ENCODE measurements at places on chromosomes 6 and 20.
A peak's percentile ranks its signal among the peaks of the same experiment; 100 is the strongest.

- no peak for DNase-seq
Observed at GRCh38 chr6:155247618-155248007, 16.2 kb upstream of the CLDN20 start.

DNA sequence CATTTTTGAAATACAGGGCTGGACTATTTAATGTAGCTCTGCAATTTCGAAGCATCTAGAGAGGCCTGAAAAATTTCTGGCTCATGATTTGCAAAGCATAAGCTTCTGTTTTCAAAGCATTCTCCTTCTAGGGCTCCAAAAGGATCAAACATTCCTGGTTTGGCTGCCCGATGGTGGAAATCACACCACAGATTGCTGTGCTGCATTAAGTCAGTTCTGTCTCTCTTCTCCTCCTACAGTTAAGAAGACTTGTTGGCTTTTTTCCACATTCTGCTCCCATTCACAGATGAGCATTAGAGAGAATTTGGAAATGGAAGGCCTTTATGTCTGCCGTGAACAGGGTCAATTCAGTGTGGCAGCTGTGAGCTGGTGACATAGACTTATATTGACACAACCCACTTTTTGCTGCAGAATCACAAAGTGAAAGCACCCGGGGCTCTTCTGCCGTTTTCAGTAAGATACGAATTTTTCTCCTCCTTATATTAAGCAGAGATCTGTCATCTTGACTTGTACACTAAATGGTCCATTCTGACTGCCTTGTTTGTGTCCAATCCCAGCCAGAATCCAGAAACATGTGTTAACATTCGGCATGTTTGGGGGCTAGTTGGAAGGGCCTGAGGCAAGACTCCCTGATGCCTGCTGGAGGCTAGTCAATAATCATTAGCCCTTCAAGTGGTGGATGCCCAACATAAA is 330.8 kb upstream of the DEFB112 start:
- DNase-seq, result no peak

DNA sequence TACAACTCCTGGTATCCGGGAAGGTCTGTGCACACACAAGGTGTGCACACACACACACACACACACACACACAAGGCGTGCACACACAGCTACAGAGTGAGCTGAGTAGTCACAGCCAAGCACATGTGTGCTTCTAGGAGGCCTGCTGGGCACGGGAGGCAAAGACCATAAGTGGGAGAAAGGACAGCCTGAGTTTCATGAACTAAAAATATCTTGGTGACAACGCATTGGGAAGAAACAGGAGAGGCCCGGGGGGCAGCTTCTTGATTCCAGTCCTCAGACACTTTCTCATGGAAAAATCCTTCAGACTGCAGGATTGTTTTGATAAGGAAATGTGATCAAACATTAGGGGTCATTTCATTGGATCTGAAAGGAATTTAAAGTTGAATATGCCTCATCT is 2.6 kb downstream of the TRAF3IP2 start:
- no peak for DNase-seq

GRCh38 chr20:55239269-55239668 is 763.9 kb downstream of the DOK5 start:
- DNase-seq, result no peak

DNA sequence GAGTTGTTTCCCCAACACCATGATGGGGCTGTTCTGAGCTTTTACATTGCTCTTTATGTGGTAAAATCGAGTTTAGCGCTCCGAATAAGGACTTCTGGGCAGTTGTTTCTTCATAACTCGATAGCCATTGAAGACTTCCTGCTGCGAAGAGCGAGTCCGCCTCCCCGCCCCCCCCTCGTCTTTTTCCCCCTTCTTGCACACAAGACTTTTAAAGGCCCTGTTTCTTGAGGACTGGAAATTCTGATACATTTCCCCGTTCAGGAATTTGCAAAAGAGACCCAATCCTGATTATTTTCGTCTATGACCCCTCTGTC is 1.5 kb upstream of the CITED2 start:
- no peak for DNase-seq

GRCh38 chr6:79404261-79404660 is 133.0 kb downstream of the LCA5 start:
- DNase-seq, result no peak

DNA sequence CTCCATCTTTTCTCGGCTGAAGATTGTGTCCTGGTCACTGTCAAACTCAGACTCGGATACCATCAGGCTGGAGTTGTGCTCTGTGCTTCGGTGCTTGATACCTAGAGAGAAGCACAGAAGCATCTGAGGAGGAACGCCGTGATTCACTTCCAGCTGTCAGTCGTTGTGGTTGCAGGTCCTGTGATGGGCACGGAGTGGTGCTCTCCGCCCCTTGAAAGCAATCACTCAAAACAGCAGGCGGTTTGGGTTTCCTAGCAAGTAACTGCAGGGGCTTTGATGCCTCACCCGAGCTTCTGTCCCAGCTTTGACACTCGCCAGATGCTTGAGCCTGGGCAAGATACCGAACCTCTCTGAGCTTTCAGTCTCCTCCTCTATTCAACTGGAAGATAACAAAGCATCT is 52.5 kb downstream of the ALDH5A1 start:
- peak; percentile 4 for DNase-seq

GRCh38 chr20:18481596-18481995 is 14.4 kb downstream of the POLR3F start:
- DNase-seq, result no peak

GRCh38 chr6:150722614-150723344 is 123.1 kb downstream of the PLEKHG1 start:
- DNase-seq, result no peak

GRCh38 chr6:39335780-39336545 is 13.5 kb upstream of the KCNK16 start:
- DNase-seq, result no peak

DNA sequence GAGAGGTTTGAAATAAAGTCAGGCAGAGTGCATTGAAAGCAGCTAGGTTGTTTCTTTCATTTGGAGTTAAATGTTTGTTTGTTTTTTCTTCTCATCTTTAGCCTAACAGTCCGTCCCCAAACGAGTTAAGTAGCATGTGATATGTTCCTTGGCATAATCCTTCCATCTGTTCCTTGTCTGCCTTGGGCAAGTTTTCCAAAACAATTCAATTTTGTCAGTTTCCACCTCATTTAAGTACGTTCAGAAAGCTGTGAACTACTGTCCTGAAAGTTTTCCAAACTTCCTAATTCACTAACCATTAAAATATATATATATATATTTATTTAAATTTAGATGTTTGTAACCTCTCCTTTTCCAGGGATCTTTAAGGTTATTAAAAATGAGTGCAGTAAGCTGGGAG is 61.8 kb upstream of the HDAC2 start:
- no peak for DNase-seq

- no peak for DNase-seq
Observed at GRCh38 chr20:13822459-13822858, 37.6 kb downstream of the NDUFAF5 start.

DNA sequence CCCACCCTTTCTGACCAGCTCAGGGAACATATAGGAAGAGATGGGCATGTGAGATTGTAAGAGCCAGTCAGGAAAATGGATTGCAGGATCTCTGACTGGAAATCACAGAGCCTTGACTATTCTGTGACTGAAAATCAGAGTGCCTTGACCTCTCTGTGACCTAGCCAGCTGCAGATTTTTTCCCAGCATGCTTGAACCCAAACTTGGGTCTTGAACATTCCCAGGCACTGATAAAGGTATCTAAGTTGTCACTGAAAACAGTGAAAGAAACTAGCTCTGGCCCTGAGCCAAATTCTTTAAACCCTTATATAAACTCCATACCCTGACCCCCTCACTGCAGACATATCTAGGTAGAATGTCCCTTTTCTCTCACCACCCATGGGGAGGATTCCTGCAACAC is 2.3 kb upstream of the ZNF165 start:
- DNase-seq, result no peak

GRCh38 chr6:22666586-22666985 is 97.2 kb downstream of the HDGFL1 start:
- DNase-seq, result no peak
